ENCODE measurements at places on chromosomes 13 and 19.

- no peak for DNase-seq
These were observed 31.0 kb downstream of the CAPN12 start for GRCh38 chr19:38713227-38713649.

DNA sequence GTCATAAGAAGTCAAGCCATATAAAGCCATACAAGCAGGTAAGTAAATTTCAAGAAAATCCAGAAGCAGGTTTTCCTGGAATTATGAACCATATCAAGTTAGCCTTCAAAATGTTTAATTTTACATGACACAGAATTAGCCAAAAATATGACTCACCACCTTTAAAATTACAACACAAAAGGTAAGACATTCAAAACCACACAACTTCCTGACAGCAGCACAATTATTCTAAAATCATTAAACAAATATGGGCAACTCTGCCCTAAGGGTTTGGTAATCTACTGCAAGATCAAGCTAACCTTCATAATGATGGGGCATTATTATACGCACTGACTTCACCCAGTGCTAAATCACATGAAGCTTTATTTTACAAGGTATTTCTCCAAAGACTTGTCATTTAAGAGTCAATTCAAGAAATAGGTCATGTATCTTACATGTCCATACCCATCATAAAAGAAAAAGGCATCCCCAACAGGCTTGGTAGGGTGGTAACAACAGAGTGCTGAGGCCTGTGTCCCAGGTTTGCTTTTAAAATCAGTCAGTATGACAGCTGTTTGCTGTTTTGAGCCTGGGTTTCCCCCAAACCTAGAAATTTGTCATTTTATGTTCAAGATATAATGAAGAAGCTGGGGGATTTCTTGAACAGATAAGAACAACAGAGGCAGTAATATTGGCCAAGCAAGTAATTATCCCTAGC lies 15.2 kb downstream of the RCBTB1 start:
- peak; percentile 44 for DNase-seq

DNA sequence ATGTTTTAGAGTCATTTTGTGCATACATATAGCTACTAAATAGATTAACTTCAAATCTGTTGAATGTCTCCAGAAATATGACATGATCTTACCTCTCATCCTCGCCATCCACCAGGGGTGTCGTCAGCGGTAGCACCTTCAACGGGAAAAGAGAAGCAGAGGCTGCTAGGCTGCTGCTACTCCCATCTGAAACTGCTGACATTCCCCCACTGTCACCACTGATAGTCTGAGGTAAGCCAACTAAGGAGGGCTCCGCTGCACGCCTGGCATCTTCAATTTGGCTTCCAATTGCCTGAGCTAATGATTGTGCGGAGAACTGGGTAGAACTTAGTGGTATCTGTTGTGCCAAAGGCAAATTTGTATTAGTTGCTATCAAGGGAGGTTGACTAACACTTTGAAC lies 3.1 kb downstream of the TSC22D1 start:
- DNase-seq: no peak

DNA sequence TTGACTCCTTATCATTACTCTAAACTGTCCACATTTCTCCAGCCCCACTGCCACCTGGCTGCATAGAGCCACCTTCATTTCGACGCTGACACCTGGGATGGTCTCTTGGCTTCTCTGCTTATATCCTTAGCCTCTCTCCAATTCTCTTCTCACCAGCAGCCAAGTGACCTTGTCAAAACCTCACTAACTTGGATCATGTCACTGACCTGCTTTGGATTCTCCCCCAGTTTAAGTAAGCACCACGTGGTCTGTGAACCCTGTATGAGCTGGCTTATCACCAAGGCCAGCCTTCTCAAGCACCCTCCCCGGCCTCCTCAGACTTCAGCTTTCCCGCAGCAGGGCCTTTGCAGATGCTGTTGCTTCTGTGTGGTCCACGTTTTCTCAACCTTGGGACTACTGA lies 12.3 kb upstream of the GGACT start:
- DNase-seq: no peak

GRCh38 chr19:15253061-15253460 lies 20.8 kb upstream of the EPHX3 start:
- DNase-seq: no peak

GRCh38 chr13:87872813-87873212 lies 201.6 kb downstream of the SLITRK5 start:
- DNase-seq: no peak

All from activated naive CD4-positive, alpha-beta T cell treated with anti-CD3 and anti-CD28 coated beads for 36 hours (primary cell).